Spleen (tissue), 13 donors: ENCODE measurements at places on chromosomes 1 and 21. TPM values are rescaled to one million over a fixed set of nuclear protein-coding genes. Genes with fewer than 3 reads are reported as not detected.

- no peak for DNase-seq
Observed at GRCh38 chr1:89060091-89060490, 4.9 kb downstream of the GBP1 start.

GRCh38 chr1:87642581-87643221, 314.0 kb downstream of the LMO4 start:
- DNase-seq = no peak

DNA sequence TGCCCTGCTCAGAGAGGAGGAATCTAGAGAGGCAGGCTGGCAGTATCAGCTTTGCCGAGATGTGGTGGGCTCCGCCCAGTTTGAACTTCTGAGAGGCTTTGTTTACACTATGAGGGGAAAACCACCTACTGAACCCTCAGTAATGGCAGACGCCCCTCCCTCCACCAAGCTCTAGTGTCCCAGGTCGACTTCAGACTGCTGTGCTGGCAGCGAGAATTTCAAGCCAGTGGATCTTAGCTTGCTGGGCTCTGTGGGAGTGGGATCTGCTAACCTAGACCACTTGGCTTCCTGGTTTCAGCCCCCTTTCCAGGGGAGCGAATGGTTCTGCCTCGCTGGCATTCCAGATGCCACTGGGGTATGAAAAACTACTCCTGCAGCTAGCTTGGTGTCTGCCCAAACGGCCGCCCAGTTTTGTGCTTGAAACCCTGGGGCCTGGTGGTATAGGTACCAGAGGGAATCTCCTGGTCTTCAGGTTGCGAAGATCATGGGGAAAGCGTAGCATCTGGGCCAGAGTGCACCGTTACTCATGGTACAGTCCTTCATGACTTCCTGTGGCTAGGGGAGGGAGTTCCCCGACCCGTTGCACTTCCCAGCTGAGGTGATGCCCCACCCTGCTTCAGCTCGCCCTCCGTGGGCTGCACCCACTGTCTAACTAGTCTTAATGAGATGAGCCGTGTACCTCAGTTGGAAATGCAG, 43.6 kb downstream of the C21orf91 start:
- peak; percentile 87 for DNase-seq

TCHHL1 gene
- total RNA-seq = not detected

TINAGL1 gene
- 243 TPM for total RNA-seq

LEPR gene
- 9.3 TPM for total RNA-seq

BCAN gene
- total RNA-seq = not detected

DNA sequence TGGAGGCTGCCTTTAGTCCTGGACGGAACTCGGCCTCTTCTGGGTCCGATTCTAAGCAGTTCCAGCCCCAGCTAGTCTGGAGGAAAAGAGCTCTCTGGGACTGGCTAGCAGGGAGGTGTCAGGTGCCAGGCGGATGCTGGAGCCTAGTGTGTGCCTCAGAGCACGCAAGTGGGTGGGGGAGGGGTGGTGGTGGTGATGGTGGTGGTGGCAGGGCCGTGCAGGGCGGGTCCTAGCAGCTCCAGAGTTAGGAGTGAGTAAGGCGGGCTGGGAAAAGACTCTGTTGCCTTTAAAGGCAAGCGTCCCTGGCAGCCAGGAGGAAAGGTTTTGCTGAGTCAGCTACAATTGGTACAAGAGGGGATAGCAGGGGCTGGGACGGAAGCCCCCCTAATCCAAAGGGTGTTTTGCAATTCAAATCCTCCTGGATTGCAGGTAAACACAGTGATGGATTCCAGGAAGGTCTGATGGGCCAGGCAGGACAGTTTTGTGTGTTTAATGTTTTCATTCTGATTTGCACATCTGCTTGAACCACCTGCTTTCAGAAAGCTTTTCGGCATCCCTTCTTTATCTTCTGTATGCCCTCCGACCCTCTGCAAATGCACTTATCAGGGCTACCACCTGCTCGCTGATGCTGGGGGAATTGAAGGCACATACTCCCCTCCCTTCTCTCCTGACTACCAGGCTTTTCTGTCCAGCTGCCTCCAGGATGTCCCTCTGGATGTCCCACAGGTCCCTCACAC, 4.1 kb upstream of the SLC2A1 start:
- DNase-seq = no peak

DNA sequence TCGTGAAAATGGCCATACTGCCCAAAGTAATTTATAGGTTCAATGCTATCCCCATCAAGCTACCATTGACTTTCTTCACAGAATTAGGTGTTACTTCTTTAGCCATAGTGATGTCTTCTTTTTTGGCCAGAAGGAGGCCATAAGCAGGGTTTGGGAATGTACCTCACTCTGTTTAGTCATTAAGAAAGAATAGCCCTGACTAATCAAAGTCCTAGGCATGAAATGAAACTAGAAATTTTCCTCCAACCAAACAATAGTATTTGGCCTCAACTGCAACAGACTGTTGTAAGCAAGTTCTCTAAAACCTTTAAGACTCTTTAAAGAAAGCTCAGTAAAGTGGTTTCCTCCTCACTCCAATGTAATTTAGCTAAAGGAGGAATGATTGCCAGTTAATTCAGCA, 163.9 kb downstream of the AKT3 start:
- no peak for DNase-seq

- DNase-seq = no peak
Observed at GRCh38 chr1:185663332-185663731, 70.9 kb upstream of the HMCN1 start.

- DNase-seq = no peak
Observed at GRCh38 chr1:113178106-113178505, 105.1 kb downstream of the LRIG2 start.

GPR153 gene
- total RNA-seq = 12.5 TPM

C1QC gene
- total RNA-seq = 1,196 TPM

TNFRSF1B gene
- total RNA-seq = 171 TPM

LCE3D gene
- total RNA-seq = not detected

PTCH2 gene
- 1.4 TPM for total RNA-seq

DNA sequence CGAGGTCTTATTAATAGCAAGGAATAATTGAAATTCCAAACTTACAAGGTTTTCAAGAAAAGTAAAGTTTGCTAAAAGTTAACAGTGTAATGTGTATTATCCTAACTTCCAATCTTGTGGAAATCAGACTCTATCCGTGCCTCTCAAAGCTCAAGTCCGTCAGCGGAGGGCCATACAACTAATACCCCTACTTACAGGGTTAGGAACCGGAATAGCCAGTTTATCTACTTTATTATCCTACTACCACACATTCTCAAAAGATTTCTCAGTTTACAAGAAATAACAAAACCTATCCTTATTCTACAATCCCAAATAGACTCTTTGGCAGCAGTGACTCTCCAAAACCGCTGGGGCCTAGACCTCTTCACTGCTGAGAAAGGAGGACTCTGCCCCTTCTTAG, 457.8 kb downstream of the PTPRC start:
- no peak for DNase-seq

GRCh38 chr1:53982034-53982762, 35.8 kb downstream of the LDLRAD1 start:
- DNase-seq = no peak

- no peak for DNase-seq
Observed at GRCh38 chr1:184379111-184379752, 7.6 kb upstream of the C1orf21 start.

GRCh38 chr1:10900691-10901090, 104.2 kb upstream of the CASZ1 start:
- DNase-seq = peak; percentile 28

MYCL gene
- 5.5 TPM for total RNA-seq

RNU1-3 gene
- total RNA-seq = under 0.01 TPM

GRCh38 chr1:48943393-48943792, 166.7 kb upstream of the BEND5 start:
- no peak for DNase-seq

PLPPR4 gene
- 0.35 TPM for total RNA-seq

DNA sequence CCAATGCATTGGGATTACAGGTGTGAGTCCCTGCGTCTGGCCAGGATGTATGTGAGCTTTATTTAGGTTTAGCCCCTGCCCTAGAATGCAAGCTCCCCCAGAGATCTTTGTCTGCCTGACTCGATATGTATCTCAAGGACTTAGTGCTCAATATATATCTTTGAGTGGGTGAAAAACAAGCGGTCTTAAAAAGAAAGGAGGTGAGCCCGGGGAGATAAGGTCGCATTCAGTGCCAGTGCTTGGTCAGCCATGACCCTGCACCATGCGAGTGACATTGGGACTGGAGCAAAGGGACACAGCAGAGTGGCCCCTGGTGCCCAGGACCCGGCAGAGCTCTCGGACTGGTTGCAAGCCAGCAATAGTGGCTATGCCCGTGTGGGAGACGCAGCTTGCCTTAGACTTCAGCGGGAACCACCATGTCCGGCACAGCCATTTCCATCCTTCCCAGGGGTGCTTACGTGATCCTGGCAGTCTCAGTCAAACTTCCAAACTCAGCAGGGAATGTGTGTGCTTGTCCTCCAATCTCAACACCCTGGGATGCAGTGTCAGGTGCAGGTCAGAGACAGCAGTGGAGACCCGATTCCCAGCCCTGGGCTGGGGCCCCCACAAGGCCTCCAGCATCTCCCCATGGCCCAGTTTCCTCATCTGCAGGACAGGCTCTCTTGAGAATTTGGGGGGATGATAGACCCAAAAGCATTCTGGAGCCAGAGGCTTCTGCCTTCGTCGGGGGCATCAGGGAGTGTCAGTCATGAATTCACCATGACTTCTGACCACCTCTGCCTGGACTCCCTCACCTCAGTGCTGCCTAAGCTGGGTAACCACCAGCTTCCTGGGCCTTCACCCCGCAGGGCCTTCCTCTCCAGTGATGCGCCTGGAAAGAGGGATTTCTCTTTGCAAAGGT, 1.8 kb downstream of the MX2 start:
- peak; percentile 82 for DNase-seq

- DNase-seq = no peak
Observed at GRCh38 chr1:32178380-32179192, 889 bp upstream of the TXLNA start.

VANGL2 gene
- 3.9 TPM for total RNA-seq

PYHIN1 gene
- total RNA-seq = 21.2 TPM

- no peak for DNase-seq
Observed at GRCh38 chr1:45329445-45329844, 2.8 kb downstream of the HPDL start.

ISG20L2 gene
- 31.5 TPM for total RNA-seq

GRCh38 chr1:222953585-222953984, 138.7 kb downstream of the DISP1 start:
- no peak for DNase-seq

DCLRE1B gene
- 9.0 TPM for total RNA-seq

DNA sequence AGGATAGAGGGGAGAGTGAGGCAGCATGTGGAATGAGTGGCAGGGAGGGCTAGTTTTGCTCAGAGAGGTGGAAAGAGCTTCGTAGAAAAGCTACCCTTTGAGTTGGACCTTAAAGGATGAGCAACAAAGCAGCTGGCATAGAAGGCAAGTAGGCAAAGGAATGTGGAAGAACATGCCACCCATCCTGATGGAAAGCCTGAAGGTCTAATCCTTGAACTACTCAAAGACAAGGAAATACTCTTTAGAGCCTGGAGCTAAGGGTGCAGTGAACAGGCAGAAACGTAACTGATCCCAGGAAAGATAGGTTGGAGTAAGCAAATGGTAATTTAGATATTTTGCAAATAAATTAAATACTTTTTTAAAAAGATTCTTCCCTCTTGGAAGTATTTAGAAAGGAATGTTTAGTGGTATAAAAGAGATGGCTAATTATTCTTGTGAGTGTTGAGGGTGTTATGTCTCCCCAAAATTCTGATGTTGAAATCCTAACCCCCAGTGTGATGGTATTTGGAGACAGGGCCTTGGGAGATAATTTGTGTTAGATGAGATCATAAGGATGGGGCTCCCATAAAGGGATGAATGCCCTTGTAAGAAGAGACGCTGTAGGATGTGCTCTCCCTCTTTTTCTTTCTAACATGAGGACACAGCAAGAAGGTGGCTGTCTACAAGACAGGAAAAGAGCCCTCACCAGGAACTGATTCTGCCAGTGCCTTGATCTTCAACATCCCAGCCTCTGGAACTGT, 308.1 kb upstream of the RUNX1 start:
- no peak for DNase-seq

- no peak for DNase-seq
Observed at GRCh38 chr1:70809069-70809468, 238.5 kb downstream of the PTGER3 start.

DNA sequence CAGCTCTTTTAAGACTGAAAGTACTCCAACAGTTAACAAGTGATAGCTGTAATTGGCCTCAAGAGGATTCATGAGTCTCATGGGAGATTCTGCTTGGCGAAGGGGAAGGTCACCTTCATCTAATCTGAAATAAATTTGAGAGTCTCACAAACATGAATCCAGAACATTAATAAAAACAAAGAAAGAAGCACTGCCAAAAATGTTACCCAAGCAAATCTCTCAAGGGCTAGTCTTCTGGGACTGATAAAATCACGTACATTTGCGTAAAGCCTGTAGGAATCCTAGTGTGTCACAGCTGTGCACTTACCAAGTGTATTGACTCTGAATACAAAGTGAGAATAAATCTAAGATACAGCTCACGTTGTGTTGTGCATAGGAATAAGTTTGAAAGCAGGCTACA, 21.2 kb upstream of the NUF2 start:
- DNase-seq = no peak

DNA sequence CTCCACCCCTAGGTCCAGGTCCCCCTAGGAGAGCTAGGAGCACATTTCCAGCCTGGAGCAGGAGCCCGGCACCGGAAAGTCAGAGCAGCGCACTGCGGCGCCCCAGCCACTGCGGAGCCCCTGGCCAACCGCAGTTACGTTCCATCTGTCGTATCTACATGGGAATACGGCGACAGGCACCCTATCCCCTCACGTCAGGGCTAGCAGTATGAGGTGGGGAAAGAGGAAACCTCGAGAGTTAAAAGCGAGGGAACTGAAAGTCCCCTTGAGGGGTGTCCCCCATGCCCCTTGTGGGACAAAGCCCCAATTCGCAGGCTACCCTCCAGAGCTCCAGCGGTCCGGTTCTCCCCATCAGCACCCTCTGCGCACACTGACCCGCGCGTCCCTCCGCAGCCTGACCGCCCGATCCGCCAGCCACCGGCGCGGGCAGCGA, 995 bp downstream of the COLGALT2 start:
- no peak for DNase-seq

GJB3 gene
- not detected for total RNA-seq

DNA sequence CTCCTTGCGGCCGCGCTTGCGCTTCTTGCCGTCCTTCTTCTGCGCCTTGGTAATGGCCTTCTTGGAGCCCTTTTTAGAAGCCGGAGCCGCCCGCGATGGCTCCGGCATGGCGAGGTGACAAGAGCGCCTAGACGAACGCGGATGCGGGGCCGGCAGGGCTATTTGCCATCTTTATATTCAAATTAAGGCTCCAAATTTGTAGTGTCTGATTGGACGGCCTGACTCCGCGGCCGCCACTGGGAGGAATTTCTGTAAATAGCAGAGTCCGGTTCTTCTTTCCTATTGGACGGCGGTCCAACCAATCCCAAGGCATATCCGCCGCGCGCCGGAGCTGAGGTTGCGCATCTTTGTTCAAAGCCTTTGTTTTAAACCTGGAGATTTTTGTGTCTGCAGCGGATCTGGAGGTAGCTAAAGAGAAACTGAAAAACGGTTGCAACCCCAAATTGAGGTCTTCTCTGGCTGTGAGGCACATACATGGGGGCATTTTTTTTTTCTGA, 22.6 kb upstream of the RNF187 start:
- DNase-seq = peak; percentile 90

GRCh38 chr1:232422098-232422497, 207.8 kb downstream of the SIPA1L2 start:
- DNase-seq = no peak

KIRREL1 gene
- 14.0 TPM for total RNA-seq
